Fibroblast of pulmonary artery (primary cell): ENCODE measurements at places on chromosomes 5 and 9.
A peak's percentile ranks its signal among the peaks of the same experiment; 100 is the strongest.

GRCh38 chr5:139925650-139926640 is 117.2 kb downstream of the NRG2 start:
- DNase-seq, result no peak

DNA sequence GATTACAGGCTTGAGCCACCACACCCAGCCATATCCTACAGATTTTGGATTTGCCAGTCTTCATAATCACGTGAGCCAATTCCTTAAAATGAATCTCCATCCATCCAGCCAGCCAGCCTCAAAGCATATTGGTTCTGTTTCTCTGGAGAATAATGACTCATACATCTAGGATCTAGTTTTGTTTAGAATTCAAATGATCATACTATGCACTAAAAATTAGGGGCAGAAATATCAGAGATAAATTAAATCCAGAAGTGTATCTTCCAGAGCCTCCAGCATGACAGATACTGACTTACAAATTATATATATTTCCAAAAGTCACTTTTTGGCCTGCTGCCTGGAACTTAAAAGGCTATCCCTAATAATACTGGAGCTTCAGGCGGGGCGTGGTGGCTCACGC is 119.1 kb upstream of the NR5A1 start:
- no peak for DNase-seq

DNA sequence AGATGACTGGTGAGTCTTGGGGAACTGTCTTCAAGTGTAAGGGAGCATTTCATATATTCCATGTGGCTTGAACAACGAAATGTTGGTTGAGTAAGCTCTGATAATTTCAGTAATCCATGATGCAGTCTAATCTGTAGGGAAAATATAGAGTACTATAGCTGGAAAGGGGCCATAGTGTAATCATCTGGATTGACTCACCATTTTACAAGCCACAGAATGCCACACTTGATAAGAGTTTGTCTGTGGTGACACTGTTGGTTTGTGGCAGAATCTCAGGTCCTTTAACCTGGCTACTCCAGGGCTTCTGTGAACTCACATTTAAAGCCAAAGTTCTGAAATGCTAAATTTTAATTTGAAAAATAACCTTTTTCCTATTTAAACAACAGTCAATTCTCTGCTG is 16.3 kb upstream of the MAML1 start:
- no peak for DNase-seq

GRCh38 chr9:124231095-124231737 is 26.5 kb upstream of the NEK6 start:
- DNase-seq, result no peak

DNA sequence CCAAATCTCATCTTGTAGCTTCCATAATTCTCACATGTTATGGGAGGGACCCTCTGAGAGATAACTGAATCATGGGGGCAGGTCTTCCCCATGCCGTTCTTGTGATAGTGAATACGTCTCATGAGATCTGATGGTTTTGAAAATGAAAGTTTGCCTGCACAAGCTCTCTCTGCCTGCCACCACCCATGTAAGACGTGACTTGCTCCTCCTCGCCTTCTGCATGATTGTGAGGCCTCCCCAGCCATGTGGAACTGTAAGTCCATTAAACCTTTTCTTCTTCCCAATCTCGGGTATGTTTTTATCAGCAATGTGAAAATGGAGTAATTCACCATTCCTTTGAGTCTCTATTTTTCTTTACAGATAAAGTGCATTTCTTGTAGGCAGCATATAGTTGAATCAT is 66.9 kb upstream of the FNIP1 start:
- no peak for DNase-seq

- DNase-seq, result no peak
These were observed 160.8 kb downstream of the CEMIP2 start for GRCh38 chr9:71607461-71607881.

- DNase-seq, result no peak
These were observed 332.7 kb downstream of the DIRAS2 start for GRCh38 chr9:90309809-90310520.

DNA sequence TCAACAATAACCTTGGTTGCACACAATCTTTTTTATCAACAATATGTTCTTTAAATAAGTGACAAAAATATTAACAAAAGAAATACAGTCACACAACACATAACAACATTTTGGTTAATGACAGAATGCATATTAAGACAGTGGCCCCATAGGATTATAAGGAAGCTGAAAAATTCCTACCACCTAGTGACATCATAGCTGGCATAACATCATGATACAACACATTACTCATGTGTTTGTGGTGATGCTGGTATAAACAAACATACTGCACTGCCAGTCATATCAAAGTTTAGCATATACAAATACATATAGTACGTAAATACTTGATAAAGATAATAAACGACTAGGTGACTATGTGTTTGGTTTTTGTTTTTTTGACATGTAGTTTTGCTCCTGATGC is 344.8 kb upstream of the POU5F2 start:
- no peak for DNase-seq

- no peak for DNase-seq
These were observed 29.1 kb downstream of the FOCAD start for GRCh38 chr9:20713172-20713571.

DNA sequence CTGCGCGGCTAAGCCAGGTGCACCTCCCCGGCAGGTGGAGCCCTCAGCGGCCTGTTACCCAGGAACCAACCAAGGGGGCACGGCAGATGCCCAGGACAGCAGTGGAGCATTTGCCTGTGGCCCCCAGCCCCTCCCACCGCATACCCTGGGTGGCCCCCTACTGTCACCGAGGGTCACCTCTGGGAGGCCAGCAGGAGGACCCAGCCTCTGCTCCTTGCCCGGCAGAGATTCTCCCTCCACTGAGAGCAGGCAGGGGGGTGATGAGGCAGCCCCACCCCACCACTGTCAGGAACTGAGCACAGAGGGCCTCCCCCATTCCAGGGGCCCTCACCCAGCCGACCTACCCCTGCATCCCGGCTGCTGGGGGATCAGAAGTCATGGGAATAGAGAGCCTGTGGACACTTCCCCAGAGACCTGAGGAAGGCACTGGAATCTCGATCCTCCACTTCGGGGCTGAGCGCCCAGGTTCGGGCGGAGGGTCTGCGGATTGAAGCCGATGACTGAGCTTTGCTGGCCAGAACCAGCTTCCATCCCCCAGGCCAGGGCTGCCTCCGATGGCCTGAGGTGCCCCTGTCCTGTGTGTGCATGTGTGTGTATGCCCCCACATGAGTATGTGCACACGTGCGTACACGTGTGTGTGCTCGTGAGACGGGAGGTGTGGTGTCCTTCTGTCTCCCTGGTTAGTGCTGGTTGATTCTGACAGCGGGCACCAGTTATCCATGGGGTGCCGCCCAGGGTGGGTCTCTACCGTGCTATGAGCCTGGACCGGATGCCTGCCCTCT is at the start of gene QRFP:
TSS of gene QRFP (minus strand) at position 580 of the 782 bp plus-strand sequence. CDS start 2,974 bp downstream, outside the sequence.
- DNase-seq, result no peak

- no peak for DNase-seq
These were observed 16.2 kb downstream of the LHX6 start for GRCh38 chr9:122212473-122213004.

DNA sequence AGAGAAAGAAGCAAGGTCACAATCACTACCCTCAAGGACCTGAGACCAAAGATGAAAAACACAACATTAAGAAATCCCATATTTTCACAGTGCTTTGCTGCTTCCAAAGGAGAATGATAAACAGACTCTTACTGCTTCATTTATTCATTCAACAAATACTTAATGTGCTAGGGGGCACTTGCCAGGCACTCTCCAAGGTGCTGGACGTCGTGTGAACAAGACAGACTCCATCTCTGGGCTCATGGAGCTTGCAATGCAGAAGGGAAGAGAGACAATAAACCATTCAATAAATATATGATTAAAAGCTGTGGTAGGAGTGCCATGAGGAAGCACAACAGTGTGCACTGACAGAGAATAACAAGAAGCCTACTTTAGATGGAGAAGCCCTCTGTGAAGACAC is 327.7 kb downstream of the CDK5RAP2 start:
- DNase-seq, result no peak

DNA sequence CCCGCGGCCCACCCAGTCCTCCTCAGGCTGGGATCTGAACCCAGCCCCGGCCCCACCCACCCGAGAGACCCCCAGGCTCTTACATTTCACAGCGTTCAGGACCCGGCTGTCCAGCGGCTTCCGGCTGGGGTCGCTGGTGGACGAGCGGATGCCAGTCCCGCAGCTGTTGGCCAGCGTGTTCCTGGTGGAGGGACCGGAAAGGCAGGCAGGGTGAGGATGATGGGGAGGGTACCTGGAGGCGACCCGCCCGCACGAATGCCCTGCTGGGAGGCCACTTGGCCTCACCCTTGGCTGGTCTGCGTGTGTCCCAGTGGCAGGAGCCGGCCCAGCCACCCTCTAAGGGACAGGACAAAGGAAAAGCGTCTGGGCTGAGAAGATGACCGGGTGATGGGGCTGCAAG is 51.9 kb upstream of the UBAC1 start:
- DNase-seq, result no peak

DNA sequence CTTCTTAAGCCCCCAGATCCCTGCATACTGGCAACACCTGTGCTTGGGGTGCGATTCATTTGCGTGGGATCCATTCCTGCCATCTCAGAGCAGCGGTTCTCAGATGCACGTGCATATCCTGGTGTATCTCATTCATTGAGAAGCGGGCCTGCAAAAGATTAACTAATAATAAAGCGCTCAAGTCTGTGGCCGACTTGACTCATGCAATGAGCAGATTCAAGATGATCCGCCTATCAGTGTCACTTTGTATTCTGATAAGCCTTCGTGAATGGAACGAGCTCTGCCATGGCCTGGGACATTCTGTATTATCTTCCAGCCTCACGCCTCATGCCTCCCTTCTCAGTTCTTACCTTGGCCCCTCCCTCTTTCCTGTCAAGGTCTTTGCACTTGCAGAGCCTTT is 22.3 kb downstream of the C1QTNF2 start:
- no peak for DNase-seq

DNA sequence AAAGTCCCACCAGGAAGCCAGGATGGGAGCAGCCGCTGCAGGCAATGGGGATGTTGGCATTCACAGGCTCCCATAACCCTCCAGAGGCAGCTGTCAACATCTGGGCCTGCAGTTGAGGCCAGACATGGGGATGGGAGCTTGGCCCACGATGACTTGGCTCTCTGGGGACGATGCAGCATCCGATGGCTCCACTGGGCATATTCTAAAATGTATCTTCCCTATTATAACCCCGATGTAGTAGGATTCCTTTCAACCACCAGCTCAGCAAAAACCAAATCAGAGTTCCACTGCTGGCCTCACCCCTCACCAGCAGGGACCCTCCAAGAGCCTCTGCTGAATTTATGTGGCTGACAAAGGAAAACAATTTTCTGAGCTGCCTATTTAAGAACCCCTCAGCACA is 7.1 kb downstream of the SPRY4 start:
- no peak for DNase-seq

DNA sequence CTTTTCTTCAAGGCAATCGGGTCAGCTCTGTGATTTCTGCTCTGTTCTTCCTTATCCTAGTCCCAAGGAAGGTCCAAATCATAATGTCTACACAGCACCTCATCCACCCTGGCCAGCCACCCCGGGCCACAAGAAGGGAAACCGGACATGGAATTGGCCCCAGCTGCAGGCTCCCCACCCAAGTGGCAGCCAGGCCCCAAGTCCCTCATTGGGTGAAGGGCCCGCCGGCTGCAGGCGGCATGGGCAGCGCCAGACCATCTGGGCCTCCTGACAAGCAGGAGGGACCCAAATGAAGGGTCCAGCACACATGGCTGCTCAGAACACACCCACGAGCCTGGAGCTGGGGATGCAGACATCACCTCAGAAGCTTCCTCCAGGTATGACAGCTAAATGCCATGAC is 33.7 kb downstream of the BICD2 start:
- DNase-seq, result no peak

DNA sequence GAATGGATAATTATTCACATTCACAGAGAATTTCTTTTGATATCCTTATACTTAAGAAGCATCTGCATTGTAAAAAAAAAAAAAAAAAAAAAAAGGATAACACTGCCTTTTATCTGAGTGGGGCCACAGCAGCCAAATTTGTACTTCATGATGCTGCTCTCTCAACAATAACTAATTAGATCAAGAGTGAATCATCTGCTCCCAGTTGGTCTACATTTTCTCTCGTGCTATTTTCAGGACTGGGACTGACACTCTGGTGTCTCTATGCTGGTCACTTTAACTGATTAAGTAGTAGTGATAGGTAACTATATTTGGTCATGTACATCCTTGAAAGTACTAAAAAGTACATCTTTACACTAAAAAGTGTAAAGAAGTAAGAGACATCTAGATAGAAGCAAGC is 90.1 kb downstream of the RFX3 start:
- DNase-seq, result no peak

GRCh38 chr9:83707518-83707767 is 315 bp downstream of the UBQLN1 start:
- no peak for DNase-seq

DNA sequence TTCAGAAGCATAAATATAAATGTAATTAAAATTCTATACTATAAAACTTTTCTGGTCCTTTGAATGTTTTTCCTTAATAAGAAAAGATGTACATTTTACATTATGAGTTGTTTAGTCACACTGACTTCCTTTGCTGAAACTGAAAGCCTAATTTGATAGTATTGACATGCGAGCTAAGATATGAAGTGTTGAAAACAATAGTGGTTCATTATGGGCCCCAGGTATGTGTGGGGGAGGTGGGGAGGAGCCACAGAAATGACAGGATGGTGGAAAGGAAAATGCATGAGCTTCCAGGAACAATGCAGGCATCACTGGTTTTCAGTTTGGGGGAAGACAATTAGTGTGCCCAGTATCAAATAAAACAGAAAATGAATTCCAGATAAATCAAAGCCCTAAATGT is 35.4 kb upstream of the RLN1 start:
- DNase-seq, result peak; percentile 41

DNA sequence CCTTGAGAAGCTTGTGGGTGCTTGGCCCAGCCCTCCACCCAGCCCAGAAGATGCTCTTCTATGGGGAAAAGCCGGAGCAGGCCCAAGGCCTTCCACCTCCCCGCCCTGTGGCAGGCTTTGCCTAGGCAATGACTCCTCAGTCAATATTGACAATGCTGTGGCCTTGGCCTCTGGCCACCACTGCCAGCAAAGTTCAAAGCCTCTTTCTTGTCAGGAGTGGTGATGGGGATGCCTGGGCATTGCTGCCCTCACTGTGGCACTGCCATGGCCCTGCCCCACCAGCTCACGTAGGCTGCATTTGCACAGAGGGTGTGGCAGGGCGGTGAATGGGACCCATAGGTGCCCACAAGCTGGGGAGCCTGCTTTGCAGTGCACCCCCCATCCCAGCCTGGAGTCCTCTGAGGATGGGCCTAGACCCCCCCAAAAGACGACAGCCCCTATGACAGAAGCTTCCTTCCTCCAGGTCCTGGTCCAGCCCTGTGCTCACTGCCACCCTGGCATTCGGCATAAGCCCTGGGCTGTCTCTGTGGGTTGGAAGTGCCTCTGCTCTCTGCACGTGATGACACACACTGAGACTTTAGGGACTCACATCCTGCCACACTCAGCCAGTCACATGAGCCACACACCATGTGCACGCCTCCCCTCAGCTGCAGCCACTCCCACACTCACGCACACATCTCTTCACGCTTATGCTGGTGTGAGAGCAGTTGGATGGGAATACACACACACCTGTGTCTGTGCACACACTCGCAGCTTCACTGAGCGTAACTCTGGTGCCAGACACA is 31.1 kb downstream of the MORN5 start:
- DNase-seq, result no peak
